ENCODE measurements at places on chromosomes 6 and 20. TPM values are rescaled to one million over a fixed set of nuclear protein-coding genes. Genes with fewer than 3 reads are reported as not detected.

Gene CCN2
- not detected for total RNA-seq

Gene CLDN20
- not detected for total RNA-seq

DNA sequence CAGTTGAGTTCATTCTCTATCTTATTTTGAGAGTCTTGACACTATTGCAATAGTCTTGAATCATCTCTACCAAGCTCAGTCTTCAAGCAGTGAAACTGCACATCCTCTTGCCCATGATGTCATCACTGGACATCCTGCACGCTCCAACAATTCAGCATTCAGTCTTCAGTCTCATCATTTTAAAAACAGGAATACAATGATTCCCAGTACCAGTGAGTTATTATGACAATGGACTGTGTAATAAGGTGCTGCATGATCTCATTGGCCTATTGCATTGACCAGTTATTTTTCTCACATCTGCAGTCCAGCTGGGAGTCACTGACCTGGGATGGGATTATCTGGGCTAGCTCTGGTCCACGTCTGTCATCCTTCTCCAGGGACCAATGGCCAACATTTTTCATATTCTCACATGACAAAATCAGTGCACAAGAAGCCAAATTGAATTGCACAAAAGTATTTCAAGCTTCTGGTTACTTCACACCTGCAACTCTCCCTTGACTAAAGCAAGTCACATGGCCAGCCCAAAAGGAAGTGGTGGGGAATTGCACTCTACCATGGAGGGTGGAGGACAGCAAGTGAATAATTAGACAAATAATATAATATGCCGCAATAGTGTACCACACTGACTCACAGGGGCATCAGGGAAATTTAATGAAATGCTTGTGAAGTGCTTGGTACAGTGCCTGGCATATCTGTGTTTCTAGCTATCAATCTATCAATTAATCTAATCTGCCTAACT lies 6.4 kb upstream of the CST2 start:
- no peak for DNase-seq

DNA sequence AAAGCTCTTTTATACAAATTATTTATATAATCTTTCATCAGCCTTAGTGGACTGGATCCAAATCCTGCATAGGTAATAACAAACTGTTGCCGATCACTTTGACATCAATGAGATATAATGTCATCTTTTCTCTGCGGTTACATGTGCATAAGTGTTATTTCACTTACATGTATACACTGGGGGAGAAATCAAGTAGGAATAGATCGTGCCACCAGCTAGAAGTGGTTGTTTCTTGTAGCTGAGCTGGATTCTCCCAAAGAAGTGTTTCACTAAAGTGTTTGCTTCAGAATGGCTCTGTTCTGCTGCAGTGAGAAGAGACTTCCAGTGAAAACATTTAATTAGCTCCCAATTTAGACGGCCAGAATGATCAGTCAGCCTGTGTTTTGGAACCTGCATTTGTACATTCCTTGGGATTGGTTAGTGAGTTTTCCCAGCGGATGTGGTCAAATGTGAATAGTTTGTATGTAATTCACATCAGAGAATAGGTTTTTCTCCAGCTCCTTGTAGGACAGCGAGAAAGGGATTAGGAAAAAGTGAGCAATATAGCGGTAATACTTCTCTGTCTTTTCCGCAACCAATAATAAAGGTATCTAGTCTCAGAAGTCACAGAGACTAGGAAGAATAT lies 163.1 kb upstream of the CCN2 start:
- DNase-seq, result no peak

- DNase-seq, result peak; percentile 81
Measured at GRCh38 chr6:43454696-43455530, 435 bp downstream of the DLK2 start.

DNA sequence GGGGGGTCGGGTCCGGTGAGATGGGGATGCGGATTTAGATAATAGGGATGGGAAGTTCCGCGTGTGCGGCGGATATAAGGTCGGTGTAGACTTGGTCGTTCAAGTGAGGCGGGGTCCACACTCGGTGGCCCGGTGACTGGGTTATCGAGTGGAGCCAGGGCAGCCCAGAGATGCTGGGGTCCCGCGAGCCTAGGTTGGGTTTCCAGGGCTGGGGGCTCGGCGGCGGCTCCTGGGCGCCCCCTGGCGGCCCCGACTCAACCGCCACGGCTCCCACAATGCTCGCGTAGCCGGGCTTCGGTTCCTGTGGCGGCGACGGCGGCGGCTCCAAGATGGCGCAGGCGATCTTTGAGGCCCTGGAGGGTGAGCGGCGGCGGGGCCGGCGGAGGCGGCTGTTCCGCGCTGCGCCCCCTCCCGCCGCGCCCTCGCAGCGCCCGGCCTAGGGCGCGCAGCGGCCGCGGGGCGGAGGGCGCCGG lies at the start of gene ZNF341:
ZNF341 (plus strand) TSS at position 304 of the 473 bp plus-strand sequence; CDS start at position 330, 26 bp downstream.
- DNase-seq, result no peak
